ENCODE measurements at places on chromosomes 2 and 18.

- peak; percentile 91 for DNase-seq
Measured at GRCh38 chr2:183038341-183039300, at the start of gene NCKAP1. NCKAP1 (minus strand) TSS chr2:183038457; CDS start chr2:183038099, 358 bp downstream.

- no peak for DNase-seq
Measured at GRCh38 chr2:121257480-121257840, 27.5 kb downstream of the TFCP2L1 start.

DNA sequence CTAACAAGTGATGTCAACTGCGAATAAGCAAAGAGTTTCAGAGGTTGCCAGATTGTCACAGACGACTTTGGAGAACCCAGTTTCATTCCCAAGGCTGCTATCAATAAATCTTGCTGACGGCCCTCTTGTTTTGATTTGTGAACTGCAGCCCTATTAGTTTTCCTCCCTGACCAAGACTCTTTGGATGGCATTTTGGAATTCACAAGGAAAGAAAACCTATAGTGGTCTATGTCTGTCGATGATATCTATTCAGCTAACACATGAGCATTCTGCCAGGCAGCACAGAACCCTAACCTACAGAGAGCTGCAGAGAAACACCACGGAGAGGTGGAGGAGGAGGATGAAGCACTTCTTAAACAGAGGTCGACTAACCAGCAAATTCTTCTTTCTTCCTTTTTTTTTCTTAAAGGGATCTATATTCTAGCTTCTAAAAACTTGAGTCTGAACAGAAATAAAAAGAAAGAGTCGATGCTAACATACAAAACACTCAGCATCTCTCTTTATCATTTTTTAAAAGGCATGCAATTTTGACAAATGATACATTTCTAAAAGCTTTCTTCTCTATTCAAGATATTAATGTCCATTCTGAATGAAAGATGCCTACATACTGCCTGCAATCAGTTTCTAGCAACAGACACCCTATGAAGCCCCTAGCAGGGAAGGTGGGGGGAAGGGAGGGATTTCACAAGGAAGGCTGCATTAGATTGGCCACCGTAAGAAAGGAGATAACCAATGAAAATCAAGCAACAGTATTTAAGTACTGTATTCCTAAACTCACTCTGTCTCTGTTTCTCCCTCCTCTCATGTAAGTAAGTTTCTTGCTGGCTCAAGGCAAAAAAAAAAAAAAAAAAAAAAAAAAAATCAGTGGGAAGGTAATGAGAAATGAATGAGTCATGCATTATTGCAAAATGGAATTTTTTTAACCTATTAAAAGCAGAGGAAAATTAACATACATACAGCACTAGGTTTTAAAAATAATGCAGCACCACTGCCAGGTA is 83.0 kb upstream of the CHRNA1 start:
- no peak for DNase-seq

DNA sequence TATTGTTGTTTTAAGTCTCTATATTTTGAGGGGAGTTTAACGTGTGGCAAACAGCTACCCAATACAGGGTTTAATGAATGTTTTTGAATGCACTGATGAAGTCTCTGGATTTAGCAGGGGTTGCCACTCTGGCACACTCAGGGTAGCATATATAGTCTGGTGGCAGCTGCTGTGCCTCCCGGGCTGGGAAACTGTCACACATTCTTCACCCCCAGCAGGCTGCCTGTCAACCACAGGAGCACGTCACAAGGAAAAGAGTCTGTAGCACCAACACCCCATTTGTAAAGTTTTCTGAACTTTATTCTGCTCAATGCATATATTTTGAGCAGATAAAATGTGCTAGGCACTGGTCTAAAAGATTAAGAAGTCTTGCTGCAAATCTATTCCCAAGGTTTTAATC is 39.3 kb downstream of the NGEF start:
- DNase-seq: no peak
